Tongue (tissue), 3 donors: ENCODE measurements at places on chromosomes 16 and 17. TPM values are rescaled to one million over a fixed set of nuclear protein-coding genes. Genes with fewer than 3 reads are reported as not detected.

The RHBDF1 gene
- total RNA-seq, result 33.0 TPM

The PRSS33 gene
- 2.9 TPM for total RNA-seq

The JMJD8 gene
- total RNA-seq, result 26.6 TPM

The SPNS2 gene
- 19.9 TPM for total RNA-seq

The DNAH9 gene
- total RNA-seq, result 1.3 TPM

The NPIPA8 gene
- 3.5 TPM for total RNA-seq
